ENCODE measurements at places on chromosomes 2 and 18. TPM values are rescaled to one million over a fixed set of nuclear protein-coding genes. Genes with fewer than 3 reads are reported as not detected.

TNP1 gene
- not detected for total RNA-seq

SF3B1 gene
- 622 TPM for total RNA-seq

COL6A3 gene
- total RNA-seq, result 1,173 TPM

DNAJC27 gene
- 13.3 TPM for total RNA-seq

CD226 gene
- 3.6 TPM for total RNA-seq

CHRNA1 gene
- total RNA-seq, result 6.3 TPM

PRKAG3 gene
- 1.2 TPM for total RNA-seq

AMER3 gene
- total RNA-seq, result 0.42 TPM

PTPN2 gene
- 36.9 TPM for total RNA-seq

LYG2 gene
- not detected for total RNA-seq

SPC25 gene
- total RNA-seq, result 11.5 TPM

PKDCC gene
- total RNA-seq, result 172 TPM

PDK1 gene
- 17.7 TPM for total RNA-seq

PRKRA gene
- total RNA-seq, result 63.9 TPM

GDF7 gene
- total RNA-seq, result 2.2 TPM

SLC8A1 gene
- 280 TPM for total RNA-seq

RTN4 gene
- total RNA-seq, result 288 TPM

PID1 gene
- 63.9 TPM for total RNA-seq

NT5DC4 gene
- total RNA-seq, result not detected

ZNF396 gene
- total RNA-seq, result 4.0 TPM

CHRNG gene
- total RNA-seq, result 3.5 TPM

KCNF1 gene
- 0.32 TPM for total RNA-seq

KLHL41 gene
- 88.7 TPM for total RNA-seq

DOK6 gene
- total RNA-seq, result 22.6 TPM

RNF125 gene
- total RNA-seq, result 10.9 TPM

MEP1B gene
- 0.11 TPM for total RNA-seq

LINC00305 gene
- not detected for total RNA-seq

CASP10 gene
- total RNA-seq, result 19.2 TPM

STRADB gene
- total RNA-seq, result 43.0 TPM

CXCR1 gene
- 0.26 TPM for total RNA-seq

DNAJC5G gene
- 0.42 TPM for total RNA-seq

SLC30A3 gene
- 0.53 TPM for total RNA-seq

LDLRAD4 gene
- 52.3 TPM for total RNA-seq

TDRD15 gene
- total RNA-seq, result 3.8 TPM

SKOR2 gene
- not detected for total RNA-seq

LYPD1 gene
- 0.79 TPM for total RNA-seq

KHK gene
- total RNA-seq, result 1.7 TPM

EFEMP1 gene
- 146 TPM for total RNA-seq

PTPRN gene
- 1.0 TPM for total RNA-seq

PAX8 gene
- total RNA-seq, result 0.26 TPM

VWC2L gene
- total RNA-seq, result not detected
